ENCODE measurements at places on chromosomes 2 and 18. TPM values are rescaled to one million over a fixed set of nuclear protein-coding genes. Genes with fewer than 3 reads are reported as not detected.

HAAO gene
- 3.2 TPM for total RNA-seq

DNA sequence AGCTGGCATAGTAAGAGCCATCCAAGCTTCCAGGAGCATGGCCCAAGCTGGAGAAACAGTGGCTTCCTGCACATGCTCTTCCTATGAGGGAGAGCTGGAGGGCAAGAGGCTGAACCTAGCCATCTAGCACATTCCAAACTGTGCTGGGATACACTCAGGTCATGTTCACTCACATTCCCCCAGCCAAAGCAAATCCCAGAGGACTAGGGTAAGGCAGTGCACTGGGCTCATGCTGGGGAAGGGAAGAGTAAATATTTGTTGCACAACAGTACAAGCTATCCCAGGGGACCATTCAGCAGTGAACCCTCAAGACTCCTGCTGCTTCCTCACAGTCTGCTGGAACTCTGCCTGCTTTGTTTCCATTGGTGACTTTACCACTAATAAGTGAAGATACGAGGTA is 20.7 kb upstream of the GYPC start:
- peak; percentile 81 for DNase-seq
- no peak overlapping the region for H3K27ac ChIP-seq
- H3K4me3 ChIP-seq = no peak overlapping the region
- peaks cover 3% of the 10 kb centered on the region for H3K4me1 ChIP-seq
- H3K27me3 ChIP-seq = no peaks in the 10 kb centered on the region

NR4A2 gene
- total RNA-seq = 2.7 TPM

DNA sequence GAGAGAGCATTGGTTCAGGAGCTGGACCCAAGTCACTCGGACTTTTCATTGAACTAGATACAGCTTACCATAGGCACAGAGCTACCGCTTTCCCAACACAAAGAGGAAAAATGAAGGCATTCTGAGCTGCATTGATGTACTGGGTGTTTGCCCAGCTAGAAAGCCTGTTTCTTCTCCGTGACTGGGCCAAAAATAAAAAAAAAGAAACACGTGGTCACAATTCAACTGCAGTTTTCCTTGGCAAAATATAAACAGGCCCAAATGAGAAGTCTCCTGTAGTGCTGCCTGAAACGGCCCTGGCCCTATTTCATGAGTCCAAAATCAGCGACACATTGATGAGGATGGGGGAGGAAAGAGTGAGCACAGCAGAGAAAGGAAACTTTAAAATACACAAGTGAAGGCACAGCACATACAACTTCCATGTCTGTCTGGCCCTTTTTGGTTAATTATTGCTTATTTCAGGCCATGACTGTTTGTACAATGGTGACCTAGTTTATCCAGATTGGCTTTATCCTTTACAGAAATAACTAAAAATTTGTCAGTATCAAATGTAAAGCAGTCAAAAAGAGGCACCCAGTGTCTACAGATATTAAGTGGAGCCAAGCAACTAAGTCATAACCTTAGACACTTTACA is 179.7 kb downstream of the ICOS start:
- no peaks in the 10 kb centered on the region for H3K27me3 ChIP-seq
- H3K27ac ChIP-seq = peak overlapping the region; percentile 62
- H3K4me3 ChIP-seq = no peak overlapping the region
- DNase-seq = no peak

GRCh38 chr2:113133704-113134598 is 6.6 kb downstream of the IL1RN start:
- H3K36me3 ChIP-seq = no peaks in the 10 kb centered on the region
- no peak overlapping the region for H3K27ac ChIP-seq
- H3K4me1 ChIP-seq = no peaks in the 10 kb centered on the region
- DNase-seq = no peak
- H3K4me3 ChIP-seq = no peak overlapping the region
- no peaks in the 10 kb centered on the region for H3K27me3 ChIP-seq

- no peak overlapping the region for H3K4me3 ChIP-seq
- no peaks in the 10 kb centered on the region for H3K27me3 ChIP-seq
- H3K36me3 ChIP-seq = peaks cover 23% of the 10 kb centered on the region
- no peak overlapping the region for H3K27ac ChIP-seq
Measured at GRCh38 chr2:200482194-200482593, 27.7 kb downstream of the KCTD18 start.

GRCh38 chr2:88261725-88262124 is 91.6 kb downstream of the THNSL2 start:
- no peaks in the 10 kb centered on the region for H3K27me3 ChIP-seq
- no peaks in the 10 kb centered on the region for H3K4me1 ChIP-seq
- no peak overlapping the region for H3K4me3 ChIP-seq
- no peaks in the 10 kb centered on the region for H3K36me3 ChIP-seq

GRCh38 chr2:38713338-38713737 is 37.8 kb downstream of the SRSF7 start:
- H3K27me3 ChIP-seq = no peaks in the 10 kb centered on the region
- DNase-seq = no peak
- H3K4me3 ChIP-seq = no peak overlapping the region
- no peaks in the 10 kb centered on the region for H3K36me3 ChIP-seq
- no peak overlapping the region for H3K27ac ChIP-seq

GRCh38 chr2:176291809-176292283 is 22.6 kb downstream of the MTX2 start:
- peaks cover 20% of the 10 kb centered on the region for H3K4me1 ChIP-seq
- H3K27me3 ChIP-seq = no peaks in the 10 kb centered on the region
- no peak overlapping the region for H3K4me3 ChIP-seq
- H3K36me3 ChIP-seq = no peaks in the 10 kb centered on the region
- DNase-seq = no peak

DNA sequence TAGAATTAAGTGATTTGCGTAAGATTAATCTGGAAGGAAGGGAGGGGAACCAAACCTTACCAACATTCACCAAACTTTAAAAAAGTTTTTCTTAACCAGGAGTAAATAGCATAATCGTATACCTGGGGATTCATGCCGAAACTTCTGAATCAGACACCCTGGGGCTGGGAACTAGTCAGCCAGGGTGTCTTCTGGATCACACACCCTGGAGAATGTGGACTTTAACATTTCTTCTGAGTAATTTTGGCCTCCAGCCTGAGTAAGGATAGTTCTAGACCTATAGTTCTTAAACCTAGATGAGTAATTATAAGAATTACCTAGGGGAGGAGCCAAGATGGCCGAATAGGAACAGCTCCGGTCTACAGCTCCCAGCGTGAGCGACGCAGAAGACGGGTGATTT is 44.1 kb upstream of the MEIS1 start:
- no peaks in the 10 kb centered on the region for H3K4me1 ChIP-seq
- no peaks in the 10 kb centered on the region for H3K27me3 ChIP-seq
- H3K4me3 ChIP-seq = no peak overlapping the region
- H3K36me3 ChIP-seq = no peaks in the 10 kb centered on the region

CHRNA1 gene
- total RNA-seq = not detected

CCDC141 gene
- 4.6 TPM for total RNA-seq

- no peaks in the 10 kb centered on the region for H3K27me3 ChIP-seq
- H3K4me1 ChIP-seq = no peaks in the 10 kb centered on the region
- no peak overlapping the region for H3K4me3 ChIP-seq
- no peaks in the 10 kb centered on the region for H3K36me3 ChIP-seq
- no peak for DNase-seq
Measured at GRCh38 chr2:19747310-19748072, 154.3 kb downstream of the TTC32 start.

ALPI gene
- total RNA-seq = not detected

GRCh38 chr18:12455496-12455895 is 47.8 kb downstream of the PRELID3A start:
- no peaks in the 10 kb centered on the region for H3K4me1 ChIP-seq
- H3K27ac ChIP-seq = no peak overlapping the region
- peaks cover 33% of the 10 kb centered on the region for H3K36me3 ChIP-seq
- H3K4me3 ChIP-seq = no peak overlapping the region
- DNase-seq = no peak

MRPL33 gene
- total RNA-seq = 349 TPM

DNA sequence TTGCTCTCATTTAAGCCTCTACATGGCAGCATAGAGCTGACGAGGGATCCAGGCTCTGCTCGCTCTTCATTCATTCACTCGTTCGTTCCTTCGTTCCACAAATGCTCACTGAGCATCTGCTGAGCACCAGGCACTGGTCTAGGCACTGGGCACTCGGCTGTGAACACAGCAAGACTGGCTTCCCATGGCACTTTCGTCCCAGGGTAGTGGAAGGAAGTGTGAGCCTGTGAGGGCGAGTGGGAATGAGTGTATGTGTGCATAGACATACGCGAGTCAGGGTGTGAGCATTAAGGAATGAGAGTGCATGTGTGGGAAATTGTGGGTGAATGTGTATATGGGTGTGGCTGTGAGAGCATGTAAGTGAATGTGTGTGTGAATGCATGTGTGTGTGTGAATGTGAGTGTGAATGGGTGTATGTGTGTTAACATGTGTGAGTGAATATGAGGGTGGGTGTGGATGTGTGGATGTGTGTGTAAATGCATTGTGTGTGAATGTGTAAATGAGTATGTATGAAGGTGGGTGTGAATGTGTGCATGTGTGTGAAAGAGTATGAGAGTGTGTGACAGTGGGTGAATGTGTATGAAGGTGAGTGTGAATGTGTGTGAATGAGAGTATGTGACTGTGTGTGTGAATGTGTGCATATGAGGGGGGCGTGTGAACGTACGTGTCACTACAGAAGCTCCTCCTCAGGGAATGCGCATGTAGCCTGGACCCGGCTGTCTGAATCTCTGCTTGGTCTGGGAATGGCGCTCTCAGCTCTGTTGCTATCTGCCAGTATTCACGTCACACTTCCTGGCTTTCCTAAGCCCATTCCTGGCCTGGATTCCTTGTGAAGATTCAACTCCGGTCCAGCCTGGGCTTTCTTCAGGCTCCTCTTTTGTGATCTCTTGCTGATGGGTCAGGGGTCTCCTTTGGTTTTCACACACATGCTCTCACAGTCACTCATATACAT is 28.8 kb downstream of the SNORC start:
- H3K4me3 ChIP-seq = no peak overlapping the region
- DNase-seq = no peak
- no peaks in the 10 kb centered on the region for H3K4me1 ChIP-seq
- no peak overlapping the region for H3K27ac ChIP-seq
- peaks cover 6% of the 10 kb centered on the region for H3K27me3 ChIP-seq
- no peaks in the 10 kb centered on the region for H3K36me3 ChIP-seq

- H3K4me3 ChIP-seq = no peak overlapping the region
- H3K27ac ChIP-seq = no peak overlapping the region
Measured at GRCh38 chr2:149160195-149160594, 121.7 kb downstream of the LYPD6B start.

- H3K27ac ChIP-seq = no peak overlapping the region
- H3K27me3 ChIP-seq = no peaks in the 10 kb centered on the region
- no peaks in the 10 kb centered on the region for H3K36me3 ChIP-seq
Measured at GRCh38 chr2:231565887-231566594, 26.6 kb upstream of the TEX44 start.

USP34 gene
- total RNA-seq = 124 TPM

DNA sequence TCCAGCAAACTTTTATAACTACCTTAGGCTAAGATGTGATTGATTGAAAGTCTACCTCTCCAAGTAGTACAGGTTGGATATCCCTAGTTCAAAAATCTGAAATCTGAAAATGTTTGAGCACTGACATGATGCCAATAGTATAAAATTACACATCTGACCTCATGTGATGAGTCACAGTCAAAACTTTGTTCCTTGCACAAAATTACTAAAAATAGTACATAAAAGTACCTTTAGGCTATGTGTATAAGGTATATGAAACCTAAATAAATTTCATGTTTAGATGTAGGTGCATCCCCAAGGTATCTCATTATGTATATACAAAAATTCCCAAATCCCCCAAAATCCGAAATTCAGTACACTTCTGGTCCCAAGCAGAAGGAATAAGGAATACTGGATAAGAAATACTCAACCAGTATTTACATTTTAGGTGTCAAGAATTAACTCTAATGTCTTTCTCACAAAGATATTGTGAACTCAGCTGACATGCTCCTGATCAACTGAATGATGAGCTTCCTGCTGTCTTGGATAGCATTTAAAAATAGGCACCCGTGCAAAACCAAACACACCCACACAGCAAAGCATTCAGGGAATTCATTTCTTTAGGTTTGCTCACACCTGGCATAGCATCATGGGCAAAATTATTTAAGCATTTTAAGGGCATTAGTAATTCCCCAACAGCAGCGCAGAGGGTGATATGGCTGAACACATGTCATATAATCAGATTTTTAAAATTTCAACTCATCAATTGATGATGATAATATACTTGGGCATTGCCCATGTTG is 497.4 kb upstream of the MEIS1 start:
- no peak overlapping the region for H3K4me3 ChIP-seq
- no peak for DNase-seq
- no peak overlapping the region for H3K27ac ChIP-seq
- H3K4me1 ChIP-seq = no peaks in the 10 kb centered on the region

DNA sequence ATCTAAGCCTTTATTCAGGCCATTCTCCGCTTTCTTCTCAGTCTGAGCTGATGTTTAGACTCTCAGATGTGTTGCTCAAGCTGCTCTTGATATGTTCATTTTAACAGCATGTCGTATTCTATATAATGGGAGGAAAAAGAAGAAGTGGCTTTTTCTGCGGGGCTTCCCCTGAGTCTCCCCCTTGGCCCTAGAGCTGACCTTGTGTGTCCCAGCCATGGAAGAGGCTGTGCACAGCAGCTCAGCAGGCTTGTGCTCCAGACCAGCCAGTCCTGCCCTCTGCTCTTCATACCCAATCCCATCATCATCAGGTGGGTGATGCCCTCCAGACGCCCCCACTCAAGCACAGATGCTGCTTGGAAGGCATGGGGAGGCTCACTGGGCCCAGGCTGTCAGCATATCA is 155.1 kb upstream of the CELF4 start:
- no peaks in the 10 kb centered on the region for H3K27me3 ChIP-seq
- H3K36me3 ChIP-seq = no peaks in the 10 kb centered on the region
- no peaks in the 10 kb centered on the region for H3K4me1 ChIP-seq
- H3K4me3 ChIP-seq = no peak overlapping the region

DNA sequence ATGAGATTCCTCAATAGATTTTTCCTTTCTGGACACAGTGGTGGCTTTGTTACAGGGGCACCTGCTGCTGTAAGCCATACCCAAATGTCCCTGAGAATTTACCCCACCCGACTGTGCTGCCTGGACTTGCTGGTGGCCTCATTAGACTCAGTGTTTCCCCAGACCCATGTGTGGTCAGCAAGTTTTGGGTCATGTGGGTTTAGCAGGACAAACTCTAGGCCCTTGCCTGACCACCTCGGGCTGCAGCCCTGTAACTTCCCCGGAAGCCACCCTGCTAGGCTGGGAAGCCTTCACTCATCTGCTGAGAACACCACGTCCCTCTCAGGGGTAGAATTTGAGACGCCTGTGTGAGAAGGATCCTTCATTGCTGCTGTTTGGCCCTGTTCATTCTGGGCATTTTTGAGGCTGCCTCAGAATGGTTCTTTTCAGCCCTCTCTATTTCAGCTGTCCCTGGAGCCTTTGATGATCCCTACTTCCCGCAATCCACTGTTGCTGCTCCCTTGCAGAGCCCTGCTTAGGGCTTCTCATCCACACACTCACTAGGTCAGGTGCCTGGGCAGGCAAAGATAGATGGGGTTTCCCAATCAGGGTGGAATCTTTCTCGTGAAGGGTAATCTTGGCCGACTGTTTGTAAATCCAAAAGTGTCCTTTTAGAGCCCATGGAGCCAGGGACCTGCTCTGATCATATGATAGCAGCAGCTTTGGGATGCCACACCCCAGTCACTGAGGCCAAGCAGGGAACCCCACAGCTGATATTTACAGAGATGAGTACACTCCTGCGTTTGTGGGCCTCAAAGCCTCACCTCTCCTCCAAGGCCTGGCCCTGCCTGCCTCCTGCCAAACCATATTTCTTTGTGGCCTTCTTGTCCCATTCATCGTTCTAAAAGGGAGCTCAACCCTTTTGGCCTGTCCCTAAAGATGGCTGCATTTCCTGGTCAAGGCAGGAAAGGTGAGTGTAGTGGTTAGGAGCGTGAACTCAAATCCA is 6.7 kb downstream of the EHD3 start:
- no peak for DNase-seq
- H3K36me3 ChIP-seq = peaks cover 3% of the 10 kb centered on the region
- peaks cover 32% of the 10 kb centered on the region for H3K4me1 ChIP-seq
- no peak overlapping the region for H3K4me3 ChIP-seq
- H3K27me3 ChIP-seq = no peaks in the 10 kb centered on the region

Data from esophagus muscularis mucosa (tissue), 4 donors.